ENCODE measurements at places on chromosomes 4 and X.

- no peak for DNase-seq
Measured at GRCh38 chr4:25207997-25208396, 25.8 kb upstream of the PI4K2B start.

DNA sequence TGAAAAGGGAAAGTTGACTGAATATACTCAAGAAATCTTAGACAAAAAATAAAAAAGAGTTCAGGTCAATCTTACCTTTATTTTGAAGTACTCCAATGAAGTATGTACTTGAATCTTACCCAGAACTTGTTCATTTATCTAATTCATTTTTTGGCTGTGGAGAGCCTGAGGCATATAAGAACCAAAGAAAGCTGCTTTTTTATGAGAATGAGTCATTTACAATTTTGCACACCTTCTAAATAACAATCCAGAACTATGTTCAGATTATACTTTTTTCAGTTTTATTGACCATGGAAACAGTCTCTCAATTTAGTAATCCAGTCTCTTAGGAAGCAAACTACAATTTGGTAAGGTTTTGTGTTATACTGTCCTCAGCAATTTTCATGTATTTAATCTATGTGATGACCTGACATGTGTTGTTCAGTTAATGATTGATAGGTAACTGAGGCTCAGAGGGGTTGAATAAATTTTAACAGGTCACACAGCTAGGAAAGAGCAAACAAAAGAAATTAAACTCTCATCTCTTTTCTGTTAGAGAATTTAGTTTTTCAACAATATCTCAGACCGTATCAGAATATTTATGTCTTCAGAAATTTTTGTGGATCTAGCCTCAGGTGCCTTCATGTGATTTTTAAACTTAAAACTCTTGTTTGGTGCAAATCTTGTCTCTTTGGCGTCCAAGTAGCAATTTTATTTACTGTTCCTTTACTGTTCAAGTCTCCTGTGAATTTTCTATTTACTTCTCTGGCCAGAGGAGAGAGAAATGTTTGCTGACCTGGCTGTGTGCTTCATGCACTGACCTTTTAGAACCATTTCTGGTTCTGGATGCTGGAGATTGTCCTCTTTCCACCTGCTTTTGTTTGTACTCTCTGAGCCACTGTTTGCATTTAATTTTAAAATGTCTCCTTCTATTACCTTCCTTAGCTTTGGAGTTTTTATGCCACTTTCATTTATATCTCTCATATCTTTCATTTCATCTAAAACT lies 1453.4 kb downstream of the STIM2 start:
- no peak for DNase-seq

DNA sequence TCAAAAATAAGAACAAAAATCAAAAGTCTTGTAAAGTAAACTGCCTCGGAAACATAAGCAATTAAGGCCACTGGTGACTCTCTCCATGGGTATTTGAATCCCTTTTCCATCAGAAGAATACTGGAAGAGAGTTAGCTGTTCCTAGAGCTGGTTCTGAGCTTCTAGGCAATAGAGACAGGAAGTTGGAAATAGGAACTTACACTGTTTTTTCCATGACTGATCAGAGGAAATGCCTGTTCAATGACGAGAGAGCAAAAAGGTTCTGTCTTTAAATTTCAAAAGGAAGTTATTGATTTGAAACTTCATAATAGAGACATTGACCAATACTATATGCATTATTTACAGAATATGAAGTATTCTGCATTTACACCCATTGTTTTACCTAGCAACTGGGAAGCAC lies 503.5 kb upstream of the ARX start:
- DNase-seq: no peak

DNA sequence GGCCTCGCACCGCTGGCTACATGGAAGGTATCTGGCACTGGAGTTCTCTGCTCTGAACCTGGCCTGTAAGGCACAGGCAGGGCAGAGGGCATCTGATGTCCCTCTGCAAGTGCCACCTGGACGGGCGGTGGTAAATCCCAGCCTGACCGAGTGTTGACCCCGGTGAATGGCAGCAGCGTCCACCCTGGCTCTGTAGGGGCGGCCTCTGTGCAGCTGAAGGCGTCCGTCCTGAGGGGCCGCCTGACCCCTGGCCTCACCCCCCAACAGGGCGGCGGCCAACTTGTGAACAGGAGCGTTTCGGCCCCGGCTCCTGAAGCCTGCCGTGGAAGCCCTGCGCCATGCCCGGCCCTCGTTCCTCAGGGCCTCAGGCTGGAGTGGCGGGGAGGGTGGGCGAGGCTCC lies 51.4 kb downstream of the CPZ start:
- no peak for DNase-seq

GRCh38 chr4:159413306-159413943 lies 310.5 kb downstream of the RAPGEF2 start:
- DNase-seq: no peak

DNA sequence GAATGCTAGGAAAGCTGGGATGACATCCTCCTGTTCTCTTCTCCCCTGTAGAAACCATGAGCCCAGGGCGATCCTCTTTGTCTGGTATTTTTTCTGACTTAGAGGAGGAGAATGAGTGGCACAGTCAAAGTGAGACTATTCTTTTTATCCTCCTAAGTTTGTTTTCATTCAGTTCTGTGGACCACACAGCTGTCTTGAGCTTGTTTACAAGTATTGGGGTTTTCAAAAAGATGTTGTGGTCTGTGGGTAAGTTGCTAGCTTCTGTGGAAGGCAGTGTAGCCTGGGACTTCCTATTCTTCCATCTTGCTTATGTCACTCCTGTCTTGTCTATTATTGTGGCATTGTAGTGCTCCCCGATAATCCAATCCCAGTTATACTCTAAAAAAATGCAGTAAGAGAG lies 223.0 kb downstream of the PAPSS1 start:
- DNase-seq: no peak

DNA sequence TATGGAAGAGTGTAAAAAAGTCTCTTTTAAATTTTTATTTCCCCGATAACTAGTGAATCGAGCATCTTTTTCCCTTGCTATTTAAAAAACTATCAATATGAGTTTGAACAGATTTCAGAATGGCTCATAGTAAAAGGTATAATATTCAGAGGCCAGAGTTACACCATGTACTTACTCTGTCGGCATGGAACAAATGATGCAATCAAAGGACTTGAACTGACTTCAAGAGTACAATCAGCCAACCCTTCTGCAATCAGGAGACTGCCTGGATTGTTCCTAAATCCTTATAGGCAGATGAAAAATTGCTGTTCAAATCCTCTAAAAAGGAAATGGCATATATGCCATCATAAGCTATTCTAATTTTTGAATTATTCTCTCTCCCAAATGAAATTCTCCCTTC lies 273.3 kb downstream of the SH2D1A start:
- no peak for DNase-seq

GRCh38 chr4:86451560-86452330 lies 91.9 kb upstream of the MAPK10 start:
- no peak for DNase-seq

GRCh38 chrX:13721819-13722519 lies 12.5 kb downstream of the TRAPPC2 start:
- no peak for DNase-seq

DNA sequence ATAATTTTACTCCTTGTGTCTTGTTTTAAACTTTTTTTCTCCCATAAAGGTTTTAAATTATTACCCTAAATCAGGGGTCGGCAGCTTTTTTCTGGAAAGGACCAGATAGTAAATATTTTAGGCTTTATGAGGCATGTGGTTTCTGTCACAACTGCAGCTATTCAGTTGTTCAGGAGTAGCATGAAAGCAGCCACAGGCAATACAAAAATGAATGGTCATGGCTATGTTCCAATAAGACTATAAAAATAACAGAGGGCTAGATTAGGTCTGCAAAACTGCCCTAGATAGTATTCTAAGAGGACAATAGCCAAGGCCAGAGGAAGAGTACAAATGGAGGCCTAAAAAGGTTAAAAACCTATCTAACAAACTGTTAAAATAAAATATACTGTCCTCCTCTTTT lies 24.6 kb downstream of the HERC5 start:
- DNase-seq: no peak

DNA sequence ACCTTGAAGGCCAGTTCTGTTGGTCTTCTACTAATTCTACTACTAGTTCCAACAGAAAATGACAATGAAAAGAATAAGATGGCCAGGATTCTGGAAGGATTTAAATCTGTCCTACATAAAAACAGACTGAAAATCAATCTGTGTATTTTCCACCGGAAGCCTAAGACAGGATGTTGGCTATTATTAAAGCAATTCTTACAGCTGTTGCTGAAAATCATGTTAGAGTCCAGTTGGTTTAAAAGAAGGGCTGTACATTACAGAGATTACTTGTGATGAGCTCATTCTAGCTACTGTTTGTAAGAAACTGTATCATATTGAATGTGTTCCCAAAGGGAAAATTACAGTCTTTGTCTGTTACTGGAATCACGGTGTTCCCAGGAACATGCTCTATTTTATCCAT lies 54.8 kb upstream of the MAGEB16 start:
- DNase-seq: no peak

GRCh38 chr4:139112650-139113049 lies 64.4 kb downstream of the ELF2 start:
- no peak for DNase-seq

- no peak for DNase-seq
Measured at GRCh38 chr4:184616633-184617551, 32.4 kb downstream of the CASP3 start.

DNA sequence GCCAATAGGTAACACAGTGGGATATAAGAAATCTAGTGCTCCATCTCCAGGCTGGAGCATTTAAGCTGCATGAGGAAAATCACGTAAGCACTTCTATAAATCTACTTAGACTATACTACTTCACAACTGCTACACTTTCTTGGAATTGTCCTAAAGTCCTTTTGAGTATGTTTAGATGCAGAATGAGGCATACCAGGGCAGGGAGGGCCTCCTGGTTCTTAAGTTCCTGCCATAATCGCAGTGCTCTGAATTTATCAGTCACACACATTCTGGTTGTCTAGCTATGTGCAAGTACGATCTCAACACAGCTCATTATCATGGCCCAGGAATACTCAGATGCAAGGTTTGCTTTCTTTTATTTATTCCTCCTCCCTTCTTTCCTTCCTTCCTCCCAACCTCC lies 130.3 kb downstream of the GUCY2F start:
- no peak for DNase-seq

- no peak for DNase-seq
Measured at GRCh38 chr4:157012781-157013180, 41.2 kb upstream of the PDGFC start.

- DNase-seq: no peak
Measured at GRCh38 chr4:143668930-143669552, 31.4 kb downstream of the FREM3 start.

DNA sequence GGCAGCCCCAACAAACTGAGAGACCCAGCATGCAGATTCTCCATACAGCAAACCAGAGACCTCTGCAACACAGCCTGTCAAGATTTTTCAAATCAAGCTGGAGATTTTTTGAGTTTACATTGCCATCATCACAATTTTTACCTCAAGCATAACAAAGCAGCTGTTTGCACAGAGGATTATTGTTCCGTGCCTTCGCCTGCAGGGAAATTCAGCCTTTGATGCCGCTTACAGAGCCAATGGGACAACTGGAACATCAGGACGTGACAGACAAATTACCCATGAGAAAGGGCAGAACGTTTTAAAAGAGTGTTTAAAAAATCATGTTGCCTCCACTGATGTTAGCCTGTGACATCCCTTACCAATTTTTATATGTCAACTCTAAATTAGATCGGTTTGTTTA lies 363.7 kb downstream of the FBXW7 start:
- DNase-seq: no peak

- DNase-seq: no peak
Measured at GRCh38 chr4:54556587-54556986, 101.2 kb upstream of the KIT start.

DNA sequence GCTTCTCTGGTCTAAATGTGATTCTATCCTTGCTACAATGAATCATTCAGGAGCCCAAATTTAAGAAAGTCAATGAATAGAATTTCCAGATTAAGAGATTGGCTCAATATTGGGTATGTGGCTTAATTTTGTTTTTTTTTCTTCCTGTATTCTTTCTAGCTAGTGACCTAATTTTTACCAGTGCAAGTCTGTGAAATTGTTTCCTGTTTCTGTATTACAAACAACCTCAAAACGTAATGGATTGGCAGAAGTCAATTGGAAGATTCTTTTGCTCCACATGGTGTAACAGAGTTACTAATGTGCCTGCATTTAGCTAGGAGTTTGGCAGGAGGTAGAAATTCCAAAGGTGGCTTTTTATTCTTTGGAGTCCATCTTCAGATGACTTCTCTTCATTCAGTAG lies 17.6 kb downstream of the DYNLT3 start:
- DNase-seq: no peak

DNA sequence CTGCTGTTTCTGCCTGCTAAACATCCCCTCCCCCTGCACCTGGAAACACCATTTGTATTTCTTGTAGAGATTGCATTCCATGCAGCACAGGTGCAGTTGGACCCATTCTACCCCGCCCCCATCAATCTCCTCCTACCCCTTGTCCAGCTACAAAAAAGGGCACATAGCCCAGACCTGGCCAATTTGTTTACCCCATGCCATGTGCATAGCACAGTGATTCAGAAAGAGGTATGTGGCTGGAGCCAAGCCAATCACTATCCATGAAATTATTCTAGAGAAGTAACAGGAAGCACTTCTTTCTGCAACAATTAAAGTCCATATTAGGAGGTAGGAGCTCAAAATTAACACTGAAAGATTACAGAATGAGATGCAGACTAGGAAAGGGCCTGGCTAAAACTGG lies 20.2 kb upstream of the TMEM184C start:
- no peak for DNase-seq

GRCh38 chrX:39862963-39863362 lies 234.8 kb downstream of the BCOR start:
- DNase-seq: no peak

DNA sequence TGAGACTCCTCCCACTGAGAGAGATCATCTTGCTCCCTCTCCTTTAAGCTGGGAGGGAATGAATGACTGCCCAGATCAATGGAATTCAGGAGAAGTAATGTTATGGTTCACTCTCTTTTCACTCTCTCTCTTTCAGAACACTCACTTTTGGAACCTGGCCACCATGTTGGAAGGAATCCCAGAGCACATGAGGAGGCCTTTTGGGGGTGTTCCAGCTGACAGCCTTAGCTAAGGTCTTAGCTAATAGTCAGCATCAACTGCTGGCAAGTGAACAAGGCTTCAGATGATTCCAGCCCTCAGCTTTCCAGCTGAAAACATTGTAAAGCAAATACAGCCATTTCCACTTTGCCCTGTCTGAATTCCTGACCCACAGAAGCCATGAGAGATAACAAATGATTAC lies 124.0 kb upstream of the CLNK start:
- DNase-seq: no peak

DNA sequence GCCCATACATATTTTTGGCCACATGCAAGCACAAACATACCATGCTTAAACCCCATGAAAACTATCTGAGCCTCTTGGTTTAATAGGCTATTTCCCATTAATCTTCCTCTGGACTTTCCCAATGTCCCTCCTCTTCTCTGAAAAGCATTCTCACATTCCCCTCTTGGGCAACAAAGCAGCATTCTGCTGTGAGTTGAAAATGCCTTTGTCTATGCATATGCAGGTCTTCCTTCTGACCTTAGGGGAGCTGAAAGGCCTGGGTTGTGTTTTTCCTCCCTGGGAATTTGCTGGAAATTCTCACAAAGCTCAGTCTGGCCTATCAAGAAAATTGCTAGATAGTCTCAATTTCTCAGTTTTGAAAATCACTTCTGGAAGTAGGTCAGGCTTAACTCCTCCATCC lies 4.2 kb downstream of the VSIG4 start:
- DNase-seq: no peak

- no peak for DNase-seq
Measured at GRCh38 chr4:25450491-25450901, 73.4 kb downstream of the ANAPC4 start.

Measured in DND-41 (cell line).